Keratinocyte (primary cell): ENCODE measurements at places on chromosomes 16 and 17.

DNA sequence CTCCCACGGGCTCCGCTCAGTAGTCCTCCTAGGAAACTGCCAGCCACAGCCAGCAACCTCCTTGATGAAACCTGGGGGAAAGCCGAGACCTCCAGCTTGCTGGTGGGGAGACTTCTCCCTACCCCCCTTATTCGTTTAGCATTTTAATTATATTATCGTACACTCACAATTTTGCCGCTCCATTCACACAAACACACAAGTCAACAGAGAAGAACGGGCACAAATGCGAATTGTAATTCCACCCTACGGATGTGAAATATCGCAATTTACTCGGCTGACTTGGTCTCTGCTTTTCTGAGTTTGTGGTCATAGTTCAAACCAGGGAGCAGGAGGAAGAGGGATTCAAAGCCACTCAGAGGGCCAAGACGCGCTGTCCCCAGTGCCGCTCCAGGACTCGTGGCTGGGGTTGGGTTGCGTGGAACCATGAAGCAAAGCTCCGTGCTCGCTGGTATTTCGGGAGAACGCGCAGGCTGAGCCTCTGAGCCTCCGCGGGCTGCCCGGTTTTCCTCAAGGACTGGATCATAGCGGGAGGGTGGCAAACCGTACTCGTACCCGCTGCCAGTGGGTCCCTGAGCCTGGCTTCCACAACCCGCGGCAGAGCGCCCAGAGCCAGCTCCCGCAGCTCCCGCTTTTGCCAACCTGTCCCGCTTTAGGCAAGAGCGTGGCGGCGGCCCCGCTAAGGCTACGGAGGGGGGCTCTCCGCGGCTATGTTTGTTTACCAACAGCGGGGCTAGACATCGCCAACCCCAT is 2.0 kb downstream of the LHX1 start:
- DNase-seq = no peak

DNA sequence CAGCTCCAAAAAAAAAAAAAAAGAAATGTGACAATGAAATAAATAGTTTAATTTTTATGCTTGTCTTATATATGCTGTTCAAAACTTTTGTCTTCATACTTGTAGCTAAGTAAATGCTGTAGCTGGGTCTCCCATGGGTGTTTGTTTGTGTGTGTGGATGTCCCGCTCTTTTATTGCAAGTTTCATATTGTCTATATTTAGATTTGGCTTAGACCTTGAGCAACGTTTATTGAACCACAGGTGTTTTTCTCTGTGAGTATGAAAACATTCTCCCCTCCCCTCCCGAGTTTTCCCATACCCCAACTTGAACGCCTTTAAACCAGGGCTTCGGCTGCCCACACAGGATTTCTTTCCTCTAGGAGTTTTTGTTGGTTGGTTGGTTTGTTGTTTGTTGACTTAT is 45.2 kb downstream of the MFSD11 start:
- no peak for DNase-seq

DNA sequence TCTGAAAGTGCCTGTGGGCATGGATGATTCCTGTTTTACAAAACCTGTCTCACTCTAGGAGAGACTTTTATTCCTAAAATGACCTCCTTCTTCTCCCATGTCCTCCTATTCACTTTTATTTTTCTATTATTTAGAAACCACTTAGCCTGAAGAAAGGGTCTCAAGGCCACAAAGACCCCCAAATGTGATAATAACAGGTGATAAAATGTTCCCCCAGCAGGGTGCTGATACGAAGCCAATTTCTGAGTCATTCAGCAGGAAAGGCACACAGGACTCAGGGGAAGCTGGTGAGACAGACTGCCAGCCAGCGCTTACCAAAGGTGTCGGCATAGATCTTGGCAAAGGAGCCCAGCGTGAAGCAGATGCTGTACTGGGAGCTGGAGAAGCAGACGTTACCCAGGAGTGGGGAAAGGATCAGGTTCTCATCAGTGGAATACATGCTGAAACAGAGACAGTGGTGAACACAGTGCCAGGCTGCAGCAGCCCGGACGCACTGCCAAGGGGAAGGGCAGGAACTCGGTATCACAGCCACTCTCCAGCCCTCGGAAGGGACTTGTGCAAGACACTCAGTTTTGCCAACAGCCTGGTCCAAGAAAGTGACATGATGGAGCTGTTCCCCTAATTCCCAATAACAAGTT is 24.6 kb downstream of the HIGD1B start:
- no peak for DNase-seq

DNA sequence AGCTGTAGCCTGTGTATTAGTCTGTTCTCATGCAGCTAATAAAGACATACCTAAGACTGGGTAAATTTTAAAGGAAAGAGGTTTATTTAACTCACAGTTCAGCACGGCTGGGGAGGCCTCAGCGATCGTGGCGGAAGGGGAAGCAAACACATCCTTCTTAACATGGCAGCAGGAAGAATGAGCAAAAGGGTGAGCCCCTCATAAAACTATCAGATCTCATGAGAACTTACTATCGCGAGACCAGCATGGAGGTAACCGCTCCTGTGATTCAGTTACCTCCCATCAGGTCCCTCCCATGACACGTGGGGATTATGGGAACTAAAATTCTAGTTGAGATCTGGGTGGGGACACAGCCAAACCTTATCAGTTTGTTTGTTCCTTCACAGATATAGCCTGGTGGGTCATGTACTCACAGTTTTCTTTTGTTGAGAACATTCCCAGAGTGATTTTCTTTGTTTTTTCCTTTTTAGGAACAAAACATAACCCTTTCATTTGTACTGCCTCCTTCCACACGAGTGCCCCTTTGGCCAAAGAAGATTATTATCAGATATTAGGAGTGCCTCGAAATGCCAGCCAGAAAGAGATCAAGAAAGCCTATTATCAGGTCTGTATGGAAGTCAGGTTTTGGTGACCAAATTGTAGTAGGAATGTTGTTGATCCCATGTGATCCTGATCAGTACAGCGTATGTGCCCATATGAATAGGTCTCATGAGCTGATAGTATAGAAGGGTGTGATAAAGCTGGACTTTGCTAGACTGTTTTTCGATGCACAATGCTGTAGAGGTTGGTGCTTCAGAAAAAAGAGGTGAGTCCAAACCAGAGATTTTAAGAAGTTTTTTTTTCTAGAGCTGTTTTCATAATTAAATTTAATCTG is 8.5 kb downstream of the DNAJA3 start:
- no peak for DNase-seq

DNA sequence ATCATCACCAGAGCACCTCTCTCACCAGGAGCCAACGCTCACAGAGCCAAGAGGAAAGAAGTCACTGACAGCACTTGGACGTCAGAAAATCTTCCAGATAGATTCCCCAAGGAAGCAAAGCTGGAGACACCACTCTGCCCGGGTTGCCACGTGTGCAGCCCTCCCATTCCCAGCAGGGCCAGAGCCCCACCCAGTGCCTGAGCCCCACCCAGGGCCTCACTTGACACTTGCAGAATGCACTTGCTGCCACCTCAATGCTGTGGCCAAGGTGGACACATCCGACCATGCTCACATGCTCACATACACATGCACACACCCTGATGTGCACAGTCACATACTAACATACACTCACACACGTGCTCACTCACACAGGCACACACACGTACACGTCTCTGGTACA is 240.7 kb downstream of the RBFOX3 start:
- DNase-seq = no peak

DNA sequence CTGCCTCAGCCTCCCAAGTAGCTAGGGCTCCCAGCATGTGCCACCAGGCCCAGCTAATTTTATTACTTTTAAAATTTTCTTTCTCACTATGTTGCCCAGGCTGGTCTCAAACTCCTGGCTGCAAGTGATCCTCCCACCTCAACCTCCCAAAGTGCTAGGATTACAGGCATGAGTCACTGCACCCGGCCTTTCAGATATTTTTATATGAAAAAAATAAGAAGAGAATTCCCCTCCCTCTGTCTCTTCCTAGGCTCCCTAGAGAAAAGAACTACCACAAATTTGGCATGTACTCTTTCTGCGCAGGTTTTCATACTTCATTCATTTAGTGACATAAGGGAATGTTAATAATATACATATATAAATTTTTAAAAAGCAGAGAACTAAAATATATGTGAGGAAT is 21.7 kb upstream of the SMURF2 start:
- DNase-seq = no peak

DNA sequence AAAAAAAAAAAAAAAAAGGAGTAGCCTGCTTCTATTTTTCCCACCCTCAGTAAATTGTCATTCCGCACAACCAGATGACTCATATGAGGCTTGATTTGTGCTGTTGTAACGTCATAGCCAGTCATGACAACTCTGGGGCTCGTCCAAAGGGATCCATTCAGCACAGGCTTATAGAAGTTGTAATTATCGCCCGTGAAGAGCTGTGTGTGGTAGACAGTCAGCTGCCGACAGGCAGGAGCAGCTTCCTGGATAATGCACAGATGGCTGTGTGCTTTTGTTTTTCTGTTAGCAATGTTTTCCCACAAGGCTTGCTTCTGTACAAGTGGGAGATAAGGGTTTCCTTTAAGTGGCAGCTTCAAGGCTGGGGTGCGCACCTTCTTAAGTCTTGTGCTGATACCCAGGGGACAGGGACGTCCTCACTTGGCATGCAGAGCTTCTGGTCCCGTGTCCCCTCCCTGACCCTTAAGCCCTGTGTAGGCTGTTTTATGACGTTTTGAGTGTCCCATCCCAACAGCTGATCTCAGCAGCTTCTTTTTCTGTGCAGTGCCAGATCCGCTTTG is 26.0 kb downstream of the SNX29 start:
- DNase-seq = no peak

DNA sequence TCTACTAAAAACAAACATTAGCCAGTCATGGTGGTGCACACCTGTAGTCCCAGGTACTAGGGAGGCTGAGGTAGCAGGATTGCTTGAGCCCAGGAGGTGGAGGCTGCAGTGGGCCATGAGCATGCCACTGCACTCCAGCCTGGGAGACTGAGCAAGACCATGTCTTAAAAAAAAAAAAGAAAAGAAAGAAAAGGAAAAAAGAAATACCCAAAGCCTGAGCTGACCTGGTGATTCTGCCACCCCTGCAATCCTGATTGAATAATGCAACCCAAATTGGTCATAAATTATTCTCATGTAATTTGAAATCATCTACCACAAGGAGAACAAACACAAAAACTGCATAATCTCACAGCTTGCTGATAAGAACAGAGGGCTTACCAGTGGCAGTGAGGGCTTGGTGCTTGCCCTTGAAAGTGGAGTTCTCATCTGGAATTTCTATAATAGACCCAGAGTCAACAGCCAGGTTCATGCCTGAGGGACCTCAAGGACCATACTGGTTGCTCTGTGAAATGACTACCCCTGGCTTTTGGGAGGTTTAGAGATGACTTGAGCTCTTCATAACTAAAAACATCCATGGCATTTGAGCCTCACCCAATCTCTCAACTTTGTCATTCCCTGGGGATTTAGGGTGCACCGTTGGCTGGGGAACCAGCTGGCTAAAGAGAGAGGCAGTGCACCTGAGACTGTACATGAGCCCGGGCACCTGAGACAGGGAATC is 35.4 kb upstream of the TMC5 start:
- no peak for DNase-seq

DNA sequence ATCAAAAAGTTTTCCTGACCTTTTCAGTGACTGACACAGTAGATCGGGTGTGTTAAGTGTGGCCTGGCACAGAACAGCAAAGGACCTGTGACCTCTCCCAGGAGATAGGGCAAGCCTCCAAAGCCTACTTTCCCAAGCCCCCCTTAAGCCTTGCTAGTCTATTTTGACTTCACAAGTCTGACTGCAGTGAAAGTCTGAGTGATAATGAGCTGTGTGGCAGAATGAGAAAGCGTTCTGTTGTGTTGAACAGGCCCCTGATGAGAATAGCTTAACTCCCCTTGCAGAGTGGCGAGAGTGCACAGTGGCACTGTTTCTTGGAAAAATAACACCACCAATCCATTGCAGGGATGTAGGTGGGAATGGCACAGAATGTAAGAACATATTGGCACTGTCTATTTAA is 32.8 kb downstream of the MMD start:
- DNase-seq = no peak

DNA sequence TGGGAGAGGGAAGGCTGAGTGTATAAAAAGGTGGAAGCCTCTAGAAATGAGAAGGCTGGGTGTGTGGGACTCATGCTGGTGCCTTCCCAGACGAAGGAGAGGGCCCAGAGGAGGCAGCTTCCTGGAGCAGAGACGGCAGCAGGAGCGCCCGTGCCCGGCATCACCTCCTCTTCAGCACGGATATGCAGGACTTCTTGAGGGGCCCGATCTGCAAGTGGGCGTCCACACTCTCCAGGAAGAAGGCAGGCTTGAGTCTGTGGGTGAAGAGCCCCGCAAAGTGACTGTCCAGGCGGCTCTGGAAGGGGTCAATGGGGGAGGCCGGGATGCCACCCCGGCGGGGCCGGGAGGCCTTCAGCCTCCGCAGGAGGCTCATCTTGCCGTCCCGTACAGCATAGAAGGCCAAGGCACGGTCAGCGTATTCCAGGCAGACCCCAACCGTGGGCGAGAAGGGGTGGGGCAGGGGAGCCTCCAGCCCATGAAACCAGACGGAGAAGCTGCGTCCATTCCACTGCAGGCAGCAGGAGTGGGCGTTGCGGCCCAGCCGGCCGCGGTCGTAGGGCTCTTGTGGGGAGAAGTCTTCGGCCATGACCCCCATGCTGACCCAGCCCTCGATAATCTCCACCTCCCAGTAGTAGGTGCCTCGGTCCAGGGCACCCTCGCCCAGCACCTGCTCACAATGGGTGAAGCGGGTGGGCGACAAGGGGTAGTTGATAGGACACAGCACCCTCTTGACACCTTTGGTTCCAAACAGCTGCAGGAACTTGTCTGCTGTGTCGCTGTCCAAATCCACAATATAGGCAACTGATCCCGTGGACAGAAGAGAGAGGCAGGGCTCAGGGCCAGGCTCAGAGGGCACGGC is 3.8 kb downstream of the TRIM47 start:
- DNase-seq = no peak

DNA sequence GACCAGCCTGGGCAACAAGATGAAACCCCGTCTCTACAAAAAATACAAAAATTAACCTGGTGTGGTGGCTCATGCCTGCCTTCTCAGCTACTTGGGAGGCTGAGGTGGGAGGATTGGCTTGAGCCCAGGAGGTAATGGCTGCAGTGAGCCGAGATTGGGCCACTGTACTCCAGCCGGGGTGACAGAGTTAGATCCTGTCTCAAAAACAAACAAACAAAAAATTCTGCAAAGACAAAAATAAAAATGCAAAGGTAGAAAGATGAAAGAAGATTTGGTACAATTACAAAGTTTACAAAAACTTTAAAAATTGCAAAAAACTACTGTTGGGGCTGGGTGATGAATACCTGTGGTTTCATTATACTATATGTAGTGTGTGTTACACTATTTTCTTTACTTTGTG is 5.5 kb upstream of the CDH1 start:
- DNase-seq = no peak

GRCh38 chr17:78954684-78955083 is 25.0 kb downstream of the LGALS3BP start:
- DNase-seq = no peak

- DNase-seq = no peak
Measured at GRCh38 chr16:81810894-81811538, 31.9 kb downstream of the PLCG2 start.

- no peak for DNase-seq
Measured at GRCh38 chr16:69932228-69932627, 18.9 kb upstream of the CLEC18A start.
